Fibroblast of lung (primary cell): ENCODE measurements at places on chromosomes 4 and X. TPM values are rescaled to one million over a fixed set of nuclear protein-coding genes. Genes with fewer than 3 reads are reported as not detected.

Gene PRDM5
- 19.0 TPM in 2 replicates for total RNA-seq

Gene SPIN2A
- 0.50 and 0.51 TPM in 2 replicates for total RNA-seq

Gene ZCCHC12
- total RNA-seq, result under 0.01 TPM in 1 of 2 replicates, not detected in the other

Gene POF1B
- not detected in 2 replicates for total RNA-seq

Gene NMU
- not detected in 2 replicates for total RNA-seq

Gene GLA
- 11.3 and 19.3 TPM in 2 replicates for total RNA-seq

Gene HNRNPD
- 20.8 and 24.1 TPM in 2 replicates for total RNA-seq

DNA sequence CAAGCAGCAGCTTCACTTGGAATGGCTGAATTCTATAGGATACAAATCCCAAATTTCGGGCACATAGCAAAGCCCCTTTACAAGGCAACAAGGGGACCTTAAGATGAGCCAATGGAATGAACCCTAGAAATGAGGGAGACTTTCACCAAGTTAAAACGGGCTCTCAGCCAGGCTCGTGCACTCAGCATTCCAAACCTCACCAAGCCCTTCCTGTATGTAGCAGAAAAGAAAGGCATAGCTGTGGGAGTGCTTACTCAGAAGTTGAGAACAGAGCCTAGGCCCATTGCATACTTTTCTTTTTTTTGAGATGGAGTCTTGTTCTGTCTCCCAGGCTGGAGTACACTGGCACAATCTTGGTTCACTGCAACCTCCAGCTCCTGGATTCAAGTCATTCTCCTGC is 10.8 kb upstream of the HERC5 start:
- no peak overlapping the region for H3K27ac ChIP-seq
- no peak for DNase-seq
- no peak overlapping the region for H3K4me3 ChIP-seq
- H3K4me1 ChIP-seq, result no peaks in the 10 kb centered on the region

DNA sequence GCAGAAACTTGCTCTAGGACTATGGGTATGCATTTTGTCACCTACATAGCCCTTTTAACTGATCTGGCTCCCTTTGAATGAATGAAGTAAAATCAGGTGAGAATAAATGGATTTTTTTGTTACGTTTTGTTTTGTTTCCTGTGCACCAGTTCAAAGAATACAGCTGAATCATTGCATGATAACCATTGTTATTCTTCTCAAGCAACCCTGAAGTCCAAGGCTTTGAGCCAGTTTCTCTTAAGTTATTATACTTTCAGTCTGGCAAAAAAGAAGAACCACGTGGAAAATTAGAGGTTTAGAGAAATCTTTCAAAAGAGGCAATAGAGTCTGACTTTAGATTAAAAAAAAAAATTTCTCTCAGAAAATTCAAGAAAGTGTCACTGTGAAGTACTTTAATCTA is 398.6 kb upstream of the TECRL start:
- no peaks in the 10 kb centered on the region for H3K27me3 ChIP-seq
- no peak for DNase-seq
- no peak overlapping the region for H3K27ac ChIP-seq
- H3K4me3 ChIP-seq, result no peak overlapping the region
- H3K4me1 ChIP-seq, result no peaks in the 10 kb centered on the region

GRCh38 chr4:13166214-13166613 is 317.9 kb downstream of the RAB28 start:
- H3K4me1 ChIP-seq, result no peaks in the 10 kb centered on the region
- DNase-seq, result peak; percentile 81
- no peaks in the 10 kb centered on the region for H3K36me3 ChIP-seq
- no peak overlapping the region for H3K27ac ChIP-seq
- no peak overlapping the region for H3K4me3 ChIP-seq
- H3K27me3 ChIP-seq, result no peaks in the 10 kb centered on the region

GRCh38 chr4:74933562-74934015 is 673 bp downstream of the PARM1 start:
- H3K27me3 ChIP-seq, result peaks cover 9% of the 10 kb centered on the region
- peak overlapping the region; percentile 52 for H3K4me3 ChIP-seq
- peak; percentile 0 for DNase-seq
- H3K4me1 ChIP-seq, result peaks cover 4% of the 10 kb centered on the region
- no peaks in the 10 kb centered on the region for H3K36me3 ChIP-seq

DNA sequence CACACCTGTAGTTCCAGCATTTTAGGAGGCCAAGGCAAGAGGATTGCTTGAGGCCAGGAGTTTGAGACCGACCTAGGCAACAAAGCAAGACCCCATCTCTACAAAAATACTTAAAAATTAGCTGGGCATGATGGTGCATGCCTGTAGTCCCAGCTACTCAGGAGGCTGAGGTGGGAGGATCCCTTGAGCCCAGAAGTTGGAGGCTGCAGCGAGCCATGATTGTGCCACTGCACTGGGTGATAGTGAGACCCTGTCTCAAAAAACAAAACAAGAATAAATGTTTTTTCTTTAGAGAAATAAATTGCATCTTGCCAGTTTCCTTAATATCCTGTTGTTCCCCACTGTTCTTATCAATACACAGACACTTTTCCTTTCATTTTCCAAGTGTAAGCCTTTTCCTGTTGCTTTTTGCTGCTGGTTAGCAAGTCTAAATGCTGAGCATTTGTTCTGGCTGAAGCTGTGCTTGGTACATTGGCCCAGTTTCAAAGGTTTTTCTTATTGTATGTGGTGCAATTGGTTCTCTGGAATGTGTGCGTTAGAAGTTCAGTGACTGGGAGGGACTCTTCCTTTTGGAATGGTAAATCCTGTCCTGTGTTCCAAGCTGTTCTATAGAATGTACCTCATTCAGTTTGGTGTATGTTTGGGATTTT is 98.2 kb downstream of the AFF1 start:
- H3K27me3 ChIP-seq, result no peaks in the 10 kb centered on the region
- no peaks in the 10 kb centered on the region for H3K36me3 ChIP-seq
- peak; percentile 92 for DNase-seq
- peak overlapping the region; percentile 6 for H3K27ac ChIP-seq
- H3K4me1 ChIP-seq, result peaks cover 27% of the 10 kb centered on the region

GRCh38 chr4:1198098-1198844 is 25.9 kb upstream of the SPON2 start:
- H3K27ac ChIP-seq, result no peak overlapping the region
- no peak for DNase-seq
- H3K4me1 ChIP-seq, result peaks cover 33% of the 10 kb centered on the region
- H3K27me3 ChIP-seq, result no peaks in the 10 kb centered on the region
- peaks cover 9% of the 10 kb centered on the region for H3K36me3 ChIP-seq

GRCh38 chr4:152633118-152633517 is 46.7 kb downstream of the TMEM154 start:
- no peak for DNase-seq
- H3K4me1 ChIP-seq, result no peaks in the 10 kb centered on the region
- H3K27ac ChIP-seq, result no peak overlapping the region
- no peaks in the 10 kb centered on the region for H3K36me3 ChIP-seq

DNA sequence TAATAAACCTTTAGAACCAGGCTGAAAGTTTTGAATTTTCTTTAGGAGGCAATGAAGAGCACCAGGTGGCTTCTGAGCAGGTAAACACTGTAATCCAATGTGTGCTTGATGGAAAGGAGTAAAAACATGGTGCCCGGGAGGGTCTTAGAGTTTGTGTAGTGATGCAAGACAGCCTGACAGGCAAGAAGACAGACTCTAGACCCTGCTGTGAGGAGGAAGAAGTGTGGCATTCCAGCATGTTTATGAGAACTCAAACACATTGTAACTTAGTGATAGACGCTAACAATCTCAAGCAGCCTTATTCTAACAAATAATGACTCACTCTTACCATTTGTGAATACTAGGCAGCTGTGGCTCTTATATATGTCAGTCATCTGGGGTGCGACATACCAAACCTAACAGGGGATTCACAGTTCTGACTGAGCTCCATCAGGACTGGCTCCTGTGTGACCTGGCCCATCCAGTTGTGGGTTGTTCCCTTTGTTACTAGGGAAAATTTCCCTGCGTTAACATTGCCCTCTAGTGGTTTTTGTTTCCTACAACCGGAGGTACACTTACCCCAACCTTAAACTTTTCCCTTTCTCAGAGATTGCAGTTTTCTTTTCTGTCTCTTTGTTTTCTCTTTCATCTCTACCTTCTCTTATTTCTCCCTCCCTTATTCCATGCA is 53.8 kb downstream of the VSIG4 start:
- no peak overlapping the region for H3K4me3 ChIP-seq
- H3K4me1 ChIP-seq, result no peaks in the 10 kb centered on the region
- no peak overlapping the region for H3K27ac ChIP-seq

DNA sequence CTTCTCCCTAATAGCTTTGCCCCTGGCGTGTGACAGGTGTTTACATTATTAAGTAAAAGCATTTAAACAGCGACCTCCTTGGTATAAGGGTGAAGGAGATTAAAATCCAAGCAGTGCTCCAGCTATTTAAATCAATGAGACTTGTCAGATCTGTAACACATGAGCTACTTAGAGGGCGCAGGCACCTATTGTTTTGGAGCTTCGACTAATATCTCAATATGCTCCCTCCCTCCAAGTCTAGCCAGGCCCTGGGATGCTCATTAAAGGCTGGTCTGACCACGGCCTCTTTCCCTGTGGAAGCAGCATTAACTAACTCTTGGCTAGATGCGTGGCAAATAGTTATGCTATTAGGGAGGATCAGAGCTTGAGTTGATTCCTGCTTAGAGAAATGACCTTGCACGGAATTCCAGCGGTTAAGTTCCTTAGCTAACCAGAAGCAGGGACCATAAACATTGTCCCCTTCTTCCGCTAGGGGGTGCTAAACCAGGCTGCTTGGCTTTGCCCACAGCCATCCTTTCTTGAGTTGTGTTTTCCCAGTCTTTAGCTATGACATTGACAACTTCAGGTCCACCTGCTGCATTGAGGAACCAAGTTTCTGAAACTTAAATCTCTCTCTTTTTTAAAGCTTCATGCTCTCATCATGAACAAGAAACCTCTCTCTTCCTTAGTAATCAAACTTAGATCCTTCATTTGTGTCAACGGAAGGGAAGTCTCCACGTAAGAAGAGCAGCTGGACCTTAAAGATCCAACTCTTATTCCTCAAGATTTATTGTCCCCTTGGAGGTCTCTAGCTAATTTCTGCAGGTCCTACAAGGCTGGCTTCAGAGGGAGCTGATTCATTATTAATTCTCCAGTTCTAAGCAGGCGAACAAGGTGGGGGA is 80.7 kb upstream of the IGFBP7 start:
- H3K4me1 ChIP-seq, result no peaks in the 10 kb centered on the region
- DNase-seq, result peak; percentile 25
- H3K4me3 ChIP-seq, result no peak overlapping the region
- no peak overlapping the region for H3K27ac ChIP-seq

DNA sequence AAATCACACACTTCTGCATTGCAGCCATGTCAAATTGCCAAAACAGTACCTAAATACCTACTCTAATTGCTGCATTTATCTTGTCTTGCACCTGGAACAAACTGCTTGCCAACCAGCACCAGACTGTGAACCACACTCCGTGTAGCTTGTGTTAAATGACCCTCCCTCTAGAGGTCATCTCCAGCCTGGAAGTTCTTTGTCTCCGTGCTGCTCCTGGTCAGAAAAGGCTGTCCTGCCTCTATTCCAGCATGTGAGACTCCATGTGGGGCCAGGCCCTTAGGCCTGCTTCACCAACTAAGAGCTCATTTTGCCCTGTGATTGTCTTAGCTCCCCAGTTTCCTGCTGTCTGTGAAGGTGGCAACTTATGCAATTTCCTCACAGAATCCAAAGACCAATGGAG is 28.3 kb downstream of the CNGA2 start:
- no peak for DNase-seq
- no peak overlapping the region for H3K27ac ChIP-seq
- H3K36me3 ChIP-seq, result no peaks in the 10 kb centered on the region
- H3K27me3 ChIP-seq, result no peaks in the 10 kb centered on the region
- no peak overlapping the region for H3K4me3 ChIP-seq

DNA sequence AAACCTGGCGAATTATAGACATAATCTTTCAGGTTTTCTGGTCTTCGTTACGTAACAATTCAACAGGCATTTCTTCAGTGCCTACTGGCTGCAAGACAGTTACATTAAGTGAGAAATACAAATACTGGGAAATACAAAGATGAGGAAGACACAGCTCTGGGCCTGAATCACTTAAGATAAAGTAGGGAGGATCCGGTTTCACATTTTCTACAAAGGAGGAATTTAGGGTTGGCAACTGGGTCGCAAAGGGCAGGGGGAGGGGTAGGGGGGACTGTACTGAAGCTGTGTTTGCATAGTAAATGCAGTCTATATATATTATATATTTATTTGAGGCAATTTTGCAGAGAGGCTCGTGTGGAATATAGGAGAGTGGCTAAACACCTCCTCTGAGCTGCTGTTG is 107.4 kb downstream of the MAML3 start:
- no peaks in the 10 kb centered on the region for H3K36me3 ChIP-seq
- no peak overlapping the region for H3K4me3 ChIP-seq

DNA sequence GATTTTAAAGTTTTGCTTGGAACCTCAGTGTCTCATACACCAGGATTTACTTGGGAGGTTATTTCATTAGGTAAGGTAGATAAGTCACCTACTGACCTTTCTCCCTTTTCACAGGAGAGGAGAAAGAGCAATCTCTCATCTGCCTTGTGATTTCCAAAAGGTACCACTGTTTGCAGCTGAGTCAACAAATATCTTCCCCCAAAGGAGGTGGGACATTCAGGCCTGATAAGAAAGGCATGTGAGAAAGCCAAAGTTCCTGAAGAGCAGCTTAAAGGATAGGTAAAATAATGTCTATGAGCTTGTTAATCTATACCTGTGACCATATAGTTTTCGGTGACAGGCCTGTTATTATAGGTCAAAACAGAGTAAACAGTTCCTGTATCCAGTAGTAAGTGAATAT is 45.0 kb downstream of the FAM47B start:
- no peak overlapping the region for H3K4me3 ChIP-seq
- DNase-seq, result no peak

DNA sequence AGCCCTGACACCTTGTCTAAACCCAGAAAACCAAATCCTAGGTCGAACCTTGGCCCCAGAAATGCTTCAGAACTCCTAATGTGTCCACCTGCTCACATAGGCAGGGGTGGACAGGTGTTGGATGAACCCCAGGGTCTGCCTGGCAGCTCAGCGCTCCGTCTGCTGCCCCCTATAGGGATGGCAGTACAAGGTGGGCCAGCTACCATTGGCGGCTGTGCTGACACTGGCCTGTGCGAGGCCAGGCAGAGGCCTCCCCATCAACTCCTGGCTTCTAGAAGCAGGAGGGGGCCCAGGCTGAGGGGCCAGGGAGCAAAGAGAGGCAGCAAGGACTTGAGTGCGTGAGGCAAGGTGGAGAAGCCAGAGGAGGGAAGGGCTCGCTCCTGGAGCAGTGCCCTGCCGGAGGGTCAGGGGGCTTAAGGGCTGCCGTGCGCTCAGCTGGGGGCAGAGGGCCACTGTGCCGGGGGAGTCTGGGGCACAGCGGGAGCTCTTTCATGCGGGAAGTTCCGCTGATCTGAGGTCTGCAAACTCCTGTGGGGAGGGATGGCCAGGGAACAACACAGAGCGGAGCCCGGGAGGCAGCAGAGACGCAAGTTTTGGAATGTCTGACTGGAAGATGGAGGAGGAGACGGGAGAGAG is 20.6 kb downstream of the CCNQ start:
- no peak overlapping the region for H3K27ac ChIP-seq
- no peaks in the 10 kb centered on the region for H3K4me1 ChIP-seq
- H3K4me3 ChIP-seq, result no peak overlapping the region
